HFFc6 (cell line): ENCODE measurements at places on chromosomes 1 and 21.

GRCh38 chr1:82920418-82921248, 1078.3 kb downstream of the TTLL7 start:
- DNase-seq = no peak

- no peak for DNase-seq
Measured at GRCh38 chr1:6106321-6106731, 60.6 kb downstream of the KCNAB2 start.

GRCh38 chr1:9174243-9174642, 45.3 kb upstream of the GPR157 start:
- DNase-seq = no peak

- DNase-seq = no peak
Measured at GRCh38 chr1:117231748-117232373, 21.1 kb upstream of the VTCN1 start.

DNA sequence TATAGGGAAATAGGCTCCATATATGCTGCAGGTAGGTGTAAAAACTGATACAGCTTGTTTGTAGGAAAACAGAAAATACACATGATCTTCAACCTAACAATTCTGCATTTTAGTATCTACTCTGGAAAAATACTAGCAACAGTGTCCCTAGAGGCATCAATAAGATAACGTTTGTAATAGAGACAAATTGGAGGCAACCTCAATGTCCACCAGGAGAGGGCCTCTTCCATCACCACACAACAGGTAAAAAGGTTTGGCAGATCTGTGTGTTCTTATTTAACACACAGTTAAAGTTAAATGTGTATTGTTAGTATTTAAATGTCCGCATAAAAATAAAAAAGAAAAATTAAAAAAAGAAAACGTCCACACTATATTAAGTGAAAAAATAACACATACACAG, 5.4 kb downstream of the EIF2D start:
- DNase-seq = peak; percentile 55

GRCh38 chr1:156682166-156682890, 5.1 kb upstream of the NES start:
- no peak for DNase-seq

GRCh38 chr1:215601276-215601675, 34.2 kb downstream of the KCTD3 start:
- DNase-seq = no peak

- peak; percentile 51 for DNase-seq
Measured at GRCh38 chr1:205633421-205633976, 1.7 kb upstream of the ELK4 start.

GRCh38 chr1:93578911-93579825, 102.5 kb downstream of the BCAR3 start:
- DNase-seq = no peak

- no peak for DNase-seq
Measured at GRCh38 chr1:56411484-56412180, 167.7 kb downstream of the PLPP3 start.

DNA sequence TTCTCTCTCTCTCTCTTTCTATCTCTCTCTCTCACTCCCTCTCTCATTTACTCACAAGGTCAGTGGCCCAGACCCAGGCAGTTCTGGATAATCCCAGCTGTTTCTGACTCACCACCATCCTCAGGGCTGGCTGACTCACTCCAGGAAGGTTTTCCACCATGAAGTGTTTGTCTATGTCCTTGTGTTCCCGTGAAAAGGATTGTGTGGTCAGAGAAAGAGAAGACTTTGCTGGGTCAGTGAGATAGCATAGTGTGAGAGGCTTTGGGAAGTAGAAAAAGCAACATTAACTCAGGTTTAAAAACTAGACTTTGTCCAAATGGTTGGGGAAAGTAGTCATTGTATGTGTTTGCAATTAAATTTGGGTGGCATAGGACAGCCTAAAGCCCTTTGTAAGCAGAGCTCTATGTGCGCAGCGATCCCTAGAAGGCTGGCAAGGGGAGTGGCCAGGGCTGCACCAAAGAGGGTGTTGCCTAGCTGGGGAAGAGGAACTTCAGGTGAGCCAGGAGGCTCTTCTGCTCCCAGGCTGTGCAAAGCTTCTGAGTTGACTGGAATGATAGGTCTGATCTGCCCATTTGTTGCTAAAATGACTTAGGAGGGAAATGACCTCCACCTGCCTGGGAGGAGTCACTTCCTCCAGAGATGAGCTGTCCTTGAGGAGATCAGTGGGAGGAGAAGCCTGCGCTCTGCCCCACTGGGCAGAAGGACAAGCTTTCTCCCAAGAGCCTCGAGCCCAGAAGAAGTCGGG, 4.9 kb upstream of the CAPN2 start:
- DNase-seq = peak; percentile 99

DNA sequence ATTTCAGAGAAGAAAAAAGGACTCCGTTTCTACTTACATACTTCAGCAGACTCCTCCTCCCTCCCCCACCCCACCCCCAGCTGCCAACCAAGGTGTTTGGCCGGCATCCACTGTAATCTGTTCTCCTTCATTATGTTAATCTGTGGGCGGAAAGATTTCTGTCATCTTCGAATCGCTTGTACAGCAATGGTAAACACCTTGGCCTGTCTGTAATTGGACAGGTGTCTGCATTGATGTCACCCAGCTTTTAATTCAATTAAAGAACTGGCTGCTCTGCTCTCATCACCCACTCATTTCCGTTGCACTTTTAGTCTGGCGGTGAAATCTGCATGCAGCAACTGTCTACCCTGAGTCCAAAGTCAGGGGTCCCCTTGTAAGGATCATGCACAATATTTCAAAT, 368.6 kb downstream of the USH2A start:
- no peak for DNase-seq

- no peak for DNase-seq
Measured at GRCh38 chr1:160618763-160619274, 28.0 kb downstream of the SLAMF1 start.

GRCh38 chr1:29513357-29513756, 277.0 kb downstream of the PTPRU start:
- DNase-seq = peak; percentile 54

DNA sequence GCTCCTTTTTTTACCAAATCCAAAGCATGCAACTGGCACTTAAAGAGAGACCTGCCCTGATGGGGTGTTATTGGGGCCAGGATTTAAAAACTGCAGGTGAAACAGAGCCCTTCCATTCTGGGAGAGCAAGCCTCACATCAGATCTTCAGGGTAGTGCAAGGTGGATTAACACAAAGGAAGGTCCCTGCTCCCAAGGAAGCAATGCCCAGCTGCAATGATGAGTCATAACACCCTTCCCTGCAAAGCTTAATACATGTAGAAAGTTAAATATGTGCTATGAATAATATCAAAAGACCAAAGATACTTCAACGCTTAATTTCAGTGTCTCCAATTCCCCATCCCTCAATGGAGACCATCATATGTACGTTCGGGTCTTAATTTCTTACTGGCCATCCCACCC, 508.0 kb downstream of the OMA1 start:
- DNase-seq = no peak

GRCh38 chr1:236421022-236421421, 26.9 kb downstream of the EDARADD start:
- no peak for DNase-seq

GRCh38 chr1:180309338-180309737, 79.3 kb downstream of the LHX4 start:
- peak; percentile 70 for DNase-seq

DNA sequence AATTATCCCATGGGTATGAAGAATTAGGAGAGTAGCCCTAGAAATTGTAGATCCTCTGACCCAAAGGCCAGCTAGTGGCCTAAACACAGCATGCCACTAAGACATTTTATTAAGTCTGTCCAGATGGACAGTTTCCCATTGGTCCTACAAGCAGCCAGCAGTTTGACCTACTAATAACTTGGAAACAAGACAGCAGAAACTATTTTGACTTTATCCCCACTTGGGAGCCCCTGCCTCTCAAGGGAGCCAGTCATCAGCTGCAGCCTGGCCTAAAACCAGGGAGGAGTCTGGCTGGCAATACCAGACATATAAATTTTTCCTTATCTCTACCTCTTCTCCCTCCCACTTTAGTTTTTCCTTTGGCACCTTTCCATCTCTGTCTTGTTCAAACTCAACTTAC, 222.6 kb upstream of the KCTD3 start:
- DNase-seq = no peak

DNA sequence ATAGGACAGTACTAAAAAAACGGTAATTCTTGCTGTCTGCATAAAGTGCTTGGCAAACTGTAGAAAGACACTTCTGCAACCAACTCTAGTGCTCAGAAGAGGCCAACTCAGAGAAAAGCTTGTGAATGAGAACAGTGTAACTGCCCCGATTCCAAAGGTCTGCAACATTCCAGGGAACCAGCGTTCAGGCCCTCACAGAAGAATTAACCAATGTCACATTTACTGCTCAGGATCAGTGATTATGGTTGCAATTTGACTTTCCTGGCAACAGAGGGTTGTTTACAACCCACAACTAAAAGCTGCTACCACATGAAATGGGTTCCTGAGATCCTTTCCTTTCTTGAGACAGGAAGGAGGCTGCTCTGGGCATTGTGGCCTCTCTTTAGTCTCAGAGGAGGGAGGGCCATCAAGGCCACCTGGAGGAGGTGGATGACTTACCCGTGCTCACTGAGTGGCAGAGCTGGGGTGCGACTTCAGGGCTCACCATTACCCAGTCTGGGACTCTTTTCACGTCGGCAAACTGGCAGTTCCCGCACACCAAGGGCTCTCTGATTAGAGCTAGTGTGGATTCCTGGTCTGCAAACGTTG, 15.3 kb downstream of the SRSF4 start:
- DNase-seq = no peak

DNA sequence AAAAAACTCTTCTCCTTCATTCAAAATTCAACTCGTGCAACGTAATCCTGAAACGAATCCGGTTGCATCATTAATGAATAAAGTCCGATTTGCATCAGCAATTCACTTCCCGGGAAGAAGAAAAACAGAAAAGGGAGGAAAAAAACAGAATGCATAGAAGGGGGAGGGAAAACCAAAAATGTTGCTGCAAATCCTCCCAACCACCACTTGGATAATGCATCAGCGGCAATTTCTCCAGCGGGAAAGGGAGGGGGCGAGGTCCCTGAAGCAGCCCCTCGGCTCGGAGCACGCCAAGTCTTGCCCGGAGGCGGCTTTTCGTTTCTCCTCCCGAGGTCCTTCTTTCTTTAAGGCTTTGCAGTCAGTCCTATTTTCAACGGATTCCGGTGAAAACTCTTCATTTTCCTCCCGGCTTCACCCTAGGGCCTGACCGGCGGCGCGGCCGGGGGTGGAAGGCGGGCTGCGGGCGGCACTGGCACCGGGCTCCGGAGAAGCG, 723 bp downstream of the CDC42BPA start:
- DNase-seq = peak; percentile 46

DNA sequence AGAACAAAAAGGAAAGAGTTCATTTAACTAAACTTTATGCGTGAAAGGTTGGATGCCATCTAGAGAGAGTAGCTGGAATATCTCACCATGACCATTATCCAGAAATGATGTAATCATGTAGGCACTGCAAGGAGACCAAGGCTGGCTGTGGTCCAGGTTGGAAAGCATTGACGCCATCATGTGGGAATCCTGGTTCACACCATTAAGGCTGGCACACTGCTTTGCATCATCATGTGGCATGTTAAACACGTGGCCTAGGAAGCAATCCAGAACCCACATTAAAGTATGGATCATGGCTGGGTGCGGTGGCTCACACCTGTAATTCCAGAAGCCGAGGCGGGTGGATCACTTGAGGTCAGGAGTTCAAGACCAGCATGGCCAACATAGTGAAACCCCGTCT, 4.3 kb downstream of the ADAMTS1 start:
- DNase-seq = peak; percentile 82

DNA sequence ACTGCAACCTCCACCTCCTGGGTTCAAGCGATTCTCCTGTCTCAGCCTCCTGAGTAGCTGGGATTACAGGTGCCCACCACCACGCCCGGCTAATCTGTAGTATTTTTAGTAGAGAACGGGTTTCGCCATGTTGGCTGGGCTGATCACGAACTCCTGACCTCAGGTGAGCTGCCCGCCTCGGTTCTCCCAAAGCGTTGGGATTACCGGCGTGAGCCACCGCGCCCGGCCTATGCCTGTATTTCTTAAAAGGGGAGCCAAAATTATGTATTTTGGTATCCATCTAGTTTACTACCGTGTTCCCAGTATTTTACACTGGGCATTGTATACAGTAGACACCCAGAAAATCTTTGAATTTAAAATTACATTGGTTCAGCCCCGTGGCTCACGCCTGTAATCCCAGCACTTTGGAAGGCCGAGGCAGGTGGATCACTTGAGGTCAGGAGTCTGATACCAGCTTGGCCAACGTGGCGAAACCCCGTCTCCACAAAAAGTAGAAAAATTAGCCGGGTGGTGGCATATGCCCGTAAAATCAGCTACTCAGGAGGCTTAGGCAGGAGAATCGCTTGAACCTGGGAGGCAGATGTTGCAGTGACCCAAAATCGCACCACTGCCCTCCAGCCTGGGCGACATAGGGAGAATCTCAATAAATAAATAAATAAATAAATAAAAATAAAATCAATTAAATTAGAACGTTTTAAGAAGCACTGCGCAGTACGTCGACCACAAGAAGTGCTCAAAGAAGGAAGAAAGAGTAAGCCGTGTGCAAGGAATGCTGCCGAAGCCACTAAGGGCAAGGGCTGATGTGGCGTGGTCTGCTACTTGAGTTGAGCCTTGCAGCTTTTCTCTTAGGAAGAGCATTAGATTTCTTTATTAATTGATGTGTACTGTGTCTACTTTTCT, 1.5 kb upstream of the THRAP3 start:
- DNase-seq = no peak

GRCh38 chr1:12572522-12572921, 45.5 kb downstream of the DHRS3 start:
- no peak for DNase-seq

DNA sequence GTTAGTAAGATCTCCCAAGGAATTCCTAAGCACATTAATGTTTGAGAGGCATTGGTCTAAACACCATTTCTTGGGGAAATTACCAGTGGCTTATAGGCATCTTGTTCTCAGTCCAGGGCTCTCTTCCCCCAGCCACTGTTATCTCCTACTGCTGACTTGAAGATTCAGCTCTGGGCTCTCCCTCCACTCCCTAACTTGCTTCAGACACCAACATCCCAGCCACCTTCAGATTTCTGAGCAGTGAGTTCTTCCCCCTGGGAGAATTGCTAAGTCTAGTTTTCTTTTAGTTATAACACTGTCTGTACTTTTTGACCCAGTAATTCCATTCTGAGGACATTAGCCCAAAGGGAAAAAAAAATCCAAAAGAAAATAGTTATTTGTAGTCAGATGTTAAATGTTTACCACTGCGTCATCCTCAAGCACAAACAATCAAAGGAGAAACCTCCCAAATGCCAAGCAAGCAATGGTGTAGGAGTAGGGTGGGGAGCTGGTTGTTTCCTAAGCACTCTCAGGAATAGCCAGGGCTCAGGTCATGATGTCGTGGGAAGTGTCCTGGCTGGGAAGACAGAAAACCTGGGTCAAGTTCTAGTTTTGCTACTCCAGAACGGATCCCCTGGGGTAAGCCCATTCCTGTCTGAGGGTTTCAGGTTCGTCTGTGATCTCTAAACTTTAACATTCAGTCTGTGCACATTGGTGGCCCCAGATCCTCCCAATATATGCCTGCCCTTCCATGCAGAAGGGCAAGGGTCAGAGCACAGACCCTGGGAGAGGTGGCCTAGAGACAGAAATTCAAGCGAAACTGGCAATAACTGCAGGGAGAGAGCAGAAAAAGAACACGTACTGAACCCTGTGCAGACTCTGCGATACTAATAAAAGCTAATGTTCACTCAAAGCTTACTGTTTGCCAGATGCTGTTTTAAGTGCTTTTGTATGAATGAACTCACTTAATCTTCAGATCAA, 191.1 kb upstream of the FGGY start:
- DNase-seq = no peak

GRCh38 chr1:156691191-156691590, 14.0 kb upstream of the NES start:
- no peak for DNase-seq

GRCh38 chr1:77673030-77673429, 9.4 kb downstream of the ZZZ3 start:
- no peak for DNase-seq

GRCh38 chr1:81607924-81608323, 192.8 kb upstream of the ADGRL2 start:
- no peak for DNase-seq
